ENCODE measurements at places on chromosomes 1 and 21.

DNA sequence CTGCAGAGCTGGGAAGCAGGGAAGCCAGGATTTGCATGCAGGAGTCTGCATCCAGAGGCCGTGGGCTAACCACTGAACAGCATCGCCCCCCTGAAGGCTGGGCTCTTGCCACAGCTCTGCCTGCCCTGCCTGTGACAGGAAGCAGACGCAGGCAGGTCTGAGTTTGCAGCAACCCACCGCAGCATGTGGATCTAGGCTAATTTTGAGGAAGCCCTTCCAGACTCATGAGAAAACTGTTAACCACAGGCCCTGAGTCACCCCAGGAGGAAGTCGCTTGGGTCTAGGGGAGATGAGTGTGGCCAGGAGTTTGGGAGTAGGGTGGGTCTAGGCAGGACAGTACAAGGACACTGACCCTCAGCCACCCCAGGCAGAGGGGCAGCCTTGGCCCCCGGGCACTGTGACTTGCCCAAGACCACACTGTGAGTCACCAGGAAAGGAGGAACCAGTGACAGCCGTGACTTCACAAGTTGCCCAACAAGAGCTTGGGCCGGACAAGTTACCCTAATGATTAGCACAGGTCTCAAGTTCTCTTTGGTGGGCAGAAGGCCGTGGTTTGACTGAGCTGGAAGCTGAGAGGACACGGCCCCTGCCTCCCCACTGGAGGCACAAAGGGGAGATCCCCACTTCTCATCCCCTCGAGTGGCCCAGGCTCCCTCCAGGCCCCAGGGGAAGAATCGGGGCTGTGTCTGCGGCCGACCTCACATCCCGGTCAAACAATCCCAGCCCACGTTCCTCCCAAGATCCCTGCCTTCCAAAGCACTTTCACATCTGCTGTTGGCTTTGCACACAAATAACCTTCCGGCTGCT is 826 bp downstream of the LAPTM5 start:
- peak; percentile 89 for DNase-seq

DNA sequence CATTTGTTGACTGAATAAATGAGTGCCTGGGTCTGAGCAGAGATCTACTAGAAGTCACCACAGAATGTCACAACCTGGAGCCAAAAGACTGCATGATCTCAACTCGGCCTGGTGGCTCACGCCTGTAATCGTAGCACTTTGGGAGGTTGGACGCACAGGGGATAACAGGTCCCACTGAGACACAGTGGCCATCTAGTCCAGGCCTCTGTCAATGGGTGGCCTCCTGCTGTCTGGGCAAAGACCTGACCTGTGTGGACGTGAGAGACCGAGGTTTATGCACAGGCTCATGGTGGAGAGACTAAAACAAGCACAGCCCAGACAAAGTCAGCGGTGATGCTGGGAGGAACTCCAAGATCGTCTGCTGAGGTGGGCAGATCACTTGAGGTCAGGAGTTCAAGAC is 103.0 kb upstream of the BACE2 start:
- no peak for DNase-seq

DNA sequence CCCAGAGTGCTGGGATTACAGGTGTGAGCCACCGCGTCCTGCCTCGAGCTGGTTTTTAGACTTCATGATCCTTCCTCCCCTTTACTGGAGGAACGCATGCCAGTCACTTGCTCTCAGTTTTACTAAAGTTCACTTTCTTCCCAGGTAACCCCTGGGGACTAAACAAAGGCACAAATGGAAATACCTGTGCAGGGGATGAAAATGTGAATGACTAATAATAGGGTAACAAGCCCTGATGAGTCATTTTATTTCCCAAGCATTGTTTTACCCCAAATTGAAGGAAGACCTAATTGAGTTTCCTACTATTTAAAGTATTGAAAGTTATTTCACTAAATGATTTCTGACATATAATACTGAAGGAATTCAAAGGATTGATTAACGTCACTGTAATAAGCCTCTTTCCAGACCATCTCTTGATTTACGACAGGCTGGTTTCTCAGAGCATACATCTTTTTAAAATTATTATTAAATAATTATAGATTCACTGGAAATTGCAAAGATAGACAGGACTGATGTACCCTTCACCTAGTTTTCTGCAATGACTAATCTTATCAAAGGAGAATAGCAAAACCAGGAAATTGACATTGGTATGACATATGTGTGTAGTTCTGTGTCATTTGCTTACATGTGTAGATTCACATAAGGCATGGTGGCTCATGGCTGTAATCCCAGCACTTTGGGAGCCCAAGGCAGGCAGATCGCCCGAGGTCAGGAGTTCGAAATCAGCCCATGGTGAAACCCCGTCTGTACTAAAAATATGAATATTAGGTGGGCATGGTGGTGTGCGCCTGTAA is 53.2 kb upstream of the SOD1 start:
- DNase-seq: no peak

GRCh38 chr1:8261398-8261762 is 56.5 kb upstream of the SLC45A1 start:
- no peak for DNase-seq

- DNase-seq: no peak
Observed at GRCh38 chr1:174322202-174322862, 125.4 kb upstream of the GPR52 start.

DNA sequence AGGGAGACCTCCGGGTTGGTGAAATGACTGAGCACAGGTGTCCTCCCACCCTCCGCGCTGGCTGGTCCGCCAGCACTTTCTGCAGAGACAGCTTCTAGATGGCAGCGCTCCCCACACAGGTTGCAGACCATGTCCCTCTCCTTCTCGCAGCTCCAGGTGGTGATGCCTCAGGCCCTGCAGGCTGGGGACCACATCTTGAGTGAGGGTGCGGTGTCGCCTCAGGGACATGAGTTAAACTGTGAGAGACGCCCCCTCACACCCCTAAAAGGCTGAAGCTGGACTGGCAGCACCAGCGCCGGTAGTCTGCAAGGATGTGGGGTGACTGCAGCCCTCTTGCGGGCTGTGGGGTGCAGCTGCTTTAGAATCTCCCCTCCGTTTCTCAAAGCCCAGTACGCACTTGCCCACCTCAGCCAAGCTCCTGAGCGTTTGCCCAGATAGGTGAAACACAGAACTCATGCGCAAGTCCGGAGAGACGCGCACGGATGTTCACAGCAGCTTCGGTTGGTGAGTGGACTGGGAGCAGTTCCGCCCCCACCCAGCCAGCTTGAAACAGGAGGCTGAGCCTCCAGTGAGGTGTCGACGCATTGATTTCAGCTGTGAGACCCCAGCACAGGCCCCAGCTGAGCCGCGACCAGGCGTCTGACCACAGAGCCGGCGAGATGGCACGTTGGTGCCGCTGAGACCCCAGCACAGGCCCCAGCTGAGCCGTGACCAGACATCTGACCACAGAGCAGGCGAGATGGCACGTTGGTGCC is 28.6 kb downstream of the COL6A1 start:
- no peak for DNase-seq

DNA sequence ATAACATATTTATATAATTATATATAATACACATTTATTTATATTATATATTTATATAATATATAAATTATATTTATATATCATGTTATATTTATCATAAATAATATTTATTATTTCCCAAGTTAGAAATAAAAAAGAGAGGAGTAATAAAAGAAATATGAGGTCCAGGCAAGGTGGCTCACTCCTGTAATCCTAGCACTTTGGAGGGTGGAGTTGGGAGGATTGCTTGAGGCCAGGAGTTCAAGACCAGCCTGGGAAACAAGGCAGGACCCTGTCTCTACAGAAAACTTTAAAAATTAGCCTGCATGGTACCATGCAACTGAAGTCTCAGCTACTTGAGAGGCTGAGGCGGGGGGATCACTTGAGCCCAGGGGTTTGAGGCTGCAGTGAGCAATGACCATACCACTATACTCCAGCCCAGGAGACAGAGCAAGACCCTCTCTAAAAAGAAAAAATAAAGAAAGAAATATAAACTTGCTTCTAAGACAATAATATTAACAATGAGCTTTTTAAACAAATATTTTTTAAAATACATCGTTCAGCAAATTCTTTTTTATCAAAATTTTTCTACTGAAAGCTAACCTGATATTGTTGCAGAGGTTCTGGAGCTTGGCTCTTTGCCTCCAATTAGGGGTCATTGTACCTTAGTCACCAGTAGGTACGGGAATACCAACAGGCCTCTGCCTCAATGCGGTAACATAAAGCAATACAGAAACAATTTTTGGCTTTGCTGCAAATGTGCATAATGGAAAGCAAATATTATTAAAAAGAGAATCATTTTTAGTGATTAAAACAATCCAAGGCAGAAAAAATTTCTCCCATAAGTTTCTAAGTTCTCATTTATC is 290.0 kb downstream of the SETD4 start:
- DNase-seq: no peak

DNA sequence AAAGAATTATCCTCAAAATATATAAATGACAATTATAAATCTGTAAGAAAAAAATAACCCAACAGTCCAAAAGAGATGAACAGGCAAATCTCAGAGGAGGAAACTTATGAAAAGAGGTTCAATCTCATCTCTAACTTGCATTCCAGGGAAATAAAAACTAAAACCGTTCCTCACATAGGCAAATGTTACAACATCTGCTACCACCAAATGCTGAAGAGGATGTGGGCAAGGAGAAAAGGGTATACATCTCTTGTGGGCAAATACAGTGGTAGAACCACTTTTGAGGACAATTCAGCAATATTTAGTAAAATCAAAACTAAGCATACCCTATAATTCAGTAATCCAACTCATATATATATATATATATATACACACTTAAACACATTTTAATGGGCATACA is 33.7 kb upstream of the SGIP1 start:
- no peak for DNase-seq

DNA sequence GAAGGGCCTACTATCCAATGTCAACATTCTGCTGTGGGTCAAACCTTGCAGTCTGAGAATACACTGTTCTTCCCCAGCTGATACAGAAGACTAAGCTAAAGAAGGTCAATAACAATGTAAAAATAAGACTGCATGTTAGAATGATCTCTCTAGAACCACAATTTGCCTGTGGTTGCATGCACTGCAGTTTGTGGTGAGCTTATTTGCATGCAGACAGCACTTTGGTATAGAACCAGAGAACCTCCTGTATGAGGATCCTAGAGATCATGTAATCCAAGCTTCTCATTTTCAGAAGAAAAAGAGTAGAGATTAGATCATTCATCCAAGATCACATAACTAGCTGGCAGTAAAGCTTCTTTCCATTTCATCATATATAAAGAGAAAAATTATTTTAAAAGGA is 15.8 kb downstream of the SYNJ1 start:
- DNase-seq: no peak

DNA sequence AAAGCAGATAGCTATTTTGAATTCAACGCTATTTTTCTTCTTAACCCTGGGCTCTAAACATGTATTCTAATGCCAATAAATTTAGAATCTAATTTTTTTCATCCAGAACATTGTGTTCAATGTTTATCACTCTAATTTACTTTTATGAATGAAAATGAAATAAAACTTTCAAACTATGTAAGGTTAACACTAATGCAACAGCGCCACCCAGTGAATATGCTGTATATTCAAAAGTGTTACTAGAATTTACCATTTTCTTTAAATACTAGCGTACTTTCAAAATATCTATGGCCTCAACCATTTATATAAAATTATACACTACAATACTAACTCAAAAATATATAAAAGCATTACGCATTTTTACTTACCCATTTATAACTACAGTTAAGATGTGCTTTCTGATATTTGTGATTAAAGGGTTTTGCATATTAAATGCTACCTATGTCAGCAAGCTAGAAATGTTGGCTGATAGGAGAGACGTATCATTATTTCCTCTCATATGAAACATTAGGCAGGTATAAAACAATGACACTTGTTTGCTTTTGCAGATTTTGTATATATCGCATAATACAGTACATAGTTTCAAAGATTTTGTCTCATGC is 5.9 kb upstream of the NUF2 start:
- peak; percentile 57 for DNase-seq

DNA sequence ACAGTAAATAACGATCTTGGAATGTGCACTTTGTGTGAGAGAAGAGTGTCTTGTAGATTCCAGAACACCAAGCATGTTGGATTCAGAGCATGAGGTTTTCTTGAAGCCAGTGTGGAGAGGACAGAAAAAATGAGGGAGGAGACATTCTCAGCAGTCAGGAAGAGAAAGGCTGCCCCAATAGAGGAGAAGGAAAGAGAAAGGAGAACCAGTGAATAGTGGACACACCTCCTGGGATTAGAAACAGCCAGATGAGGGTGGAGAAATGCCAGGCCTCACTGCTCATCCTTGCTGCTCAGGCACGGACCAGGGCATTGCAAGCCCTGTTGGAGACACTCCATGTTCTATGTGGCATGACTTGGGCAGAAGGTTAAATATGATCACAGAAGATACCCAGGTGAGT is 69.0 kb upstream of the KAZN start:
- DNase-seq: no peak
